ENCODE measurements at places on chromosomes 4 and X.

DNA sequence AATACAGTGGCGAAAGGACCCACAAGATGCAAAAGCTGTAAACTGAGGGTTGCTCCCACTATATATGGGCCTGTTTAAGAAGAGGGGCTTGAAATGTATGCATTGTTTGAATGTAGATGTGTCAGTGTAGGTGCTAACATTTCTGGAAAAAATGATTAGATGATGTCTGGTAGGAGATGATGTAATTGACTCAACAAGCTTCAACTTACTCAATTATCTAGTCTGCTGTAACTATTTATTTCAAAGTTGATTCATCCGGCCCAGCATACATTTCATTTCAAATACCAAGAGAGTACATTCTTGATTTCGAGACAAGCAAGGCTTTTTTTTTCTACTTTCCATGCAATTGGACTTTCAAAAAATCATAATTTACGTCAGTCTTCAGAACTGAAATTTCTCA is 9.3 kb upstream of the ENAM start:
- no peak for DNase-seq

DNA sequence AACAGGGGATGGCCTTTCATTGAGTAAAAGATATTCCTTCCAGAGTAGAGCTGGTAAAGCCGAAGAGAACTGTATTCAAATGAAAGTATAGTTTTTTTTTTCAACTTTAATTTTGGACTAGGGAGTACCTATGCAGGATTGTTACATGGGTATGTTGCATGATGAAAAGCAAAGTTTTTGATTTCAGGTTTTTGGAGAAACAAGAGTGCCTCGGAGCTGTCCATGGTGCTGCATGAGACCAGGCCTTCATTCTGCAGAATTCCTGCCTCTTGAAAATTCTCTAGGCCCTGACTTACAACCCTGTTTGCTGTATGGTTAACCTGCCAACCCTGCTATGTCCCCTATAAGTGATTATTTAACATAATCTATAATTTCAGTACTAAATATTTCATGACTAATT is 1065.7 kb upstream of the FTHL17 start:
- no peak for DNase-seq

DNA sequence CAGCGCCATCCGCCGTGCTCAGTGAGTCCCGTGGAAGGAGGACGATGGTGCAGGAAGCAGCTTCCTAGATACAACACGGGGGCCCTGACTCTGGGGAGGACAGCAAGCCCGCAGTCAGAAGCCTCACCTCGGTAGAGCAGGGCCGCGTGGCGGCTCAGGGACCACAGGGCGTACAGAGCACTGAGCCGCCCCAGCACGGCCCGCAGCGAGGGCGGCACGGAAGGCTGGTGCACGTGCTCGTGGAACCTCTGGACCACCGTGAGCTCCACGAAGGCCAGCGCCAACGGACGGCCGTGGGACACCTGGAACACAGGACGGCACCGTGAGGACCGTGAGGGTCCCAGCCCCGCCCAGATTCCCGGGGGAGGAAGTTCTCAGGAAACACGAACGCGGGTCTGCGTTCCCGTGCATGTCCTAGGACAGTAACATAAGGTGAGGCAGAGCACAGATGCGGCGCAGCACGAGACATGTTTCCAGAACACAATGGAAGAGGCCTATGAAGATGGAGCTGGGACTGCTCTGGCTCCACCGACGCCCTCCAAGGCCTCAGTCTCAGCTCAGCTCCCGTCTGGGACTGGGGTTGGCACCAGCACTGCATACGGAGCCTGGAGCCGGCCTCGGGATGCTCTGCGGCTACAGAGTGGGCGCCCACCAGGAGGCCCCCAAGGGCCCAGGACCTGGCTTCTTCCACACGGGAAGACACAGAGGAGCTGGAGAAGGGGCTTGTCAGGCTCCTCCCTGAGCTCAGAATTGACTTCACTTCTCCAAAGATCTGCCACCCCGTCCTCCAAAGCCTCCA is 65.5 kb downstream of the ACOX3 start:
- no peak for DNase-seq

DNA sequence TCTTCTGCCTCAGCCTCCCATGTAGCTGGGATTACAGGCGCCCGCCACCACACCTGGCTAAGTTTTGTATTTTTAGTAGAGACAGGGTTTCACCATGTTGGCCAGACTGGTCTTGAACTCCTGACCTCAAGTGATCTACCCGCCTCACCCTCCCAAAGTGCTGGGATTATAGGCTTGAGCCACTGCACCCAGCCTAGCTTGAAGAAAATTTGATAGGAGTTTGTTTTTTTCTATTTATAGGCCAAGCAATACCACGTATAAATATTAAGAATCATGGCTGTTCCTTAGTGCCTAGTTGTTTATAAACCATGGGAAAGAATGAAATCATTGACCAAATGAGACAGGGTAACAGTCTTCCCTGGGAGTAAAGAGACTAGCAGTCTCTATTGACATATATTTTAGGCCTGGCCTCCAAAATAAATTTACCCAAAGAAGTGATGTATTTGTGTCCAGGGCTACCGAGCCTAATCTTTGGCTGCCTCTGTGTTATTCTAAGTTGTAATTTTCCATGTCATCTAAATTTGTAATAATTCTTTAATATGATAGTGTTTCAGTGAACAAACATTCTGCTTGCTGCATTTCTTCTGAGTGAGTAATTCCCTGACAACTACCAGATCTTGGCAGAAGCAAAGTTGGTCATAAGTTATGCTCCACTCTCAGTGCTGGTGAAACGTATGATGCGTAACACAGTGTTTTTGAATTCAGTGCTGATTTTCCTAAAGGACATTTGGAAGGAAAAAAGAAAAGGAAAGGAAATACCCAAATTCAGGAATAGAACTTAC is 10.3 kb downstream of the PKD2 start:
- DNase-seq = no peak

DNA sequence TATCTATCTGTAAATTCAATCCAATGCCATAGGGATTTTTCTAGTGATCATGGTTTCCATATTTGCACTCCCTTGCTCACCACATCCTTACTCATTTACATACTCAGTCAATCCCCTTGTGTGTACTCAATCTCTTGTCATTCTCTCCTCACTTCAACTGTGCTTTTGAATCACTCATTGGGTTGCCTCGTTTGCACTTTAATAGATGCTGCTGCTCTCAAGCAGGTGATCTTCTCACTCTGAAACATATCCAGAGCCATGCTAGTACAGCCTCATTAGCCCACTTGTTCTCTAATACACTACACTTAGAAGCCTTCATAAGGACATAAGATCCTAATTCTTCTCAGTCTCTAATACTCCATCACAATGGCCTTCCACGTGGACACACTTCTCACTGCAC is 507.9 kb downstream of the TECRL start:
- DNase-seq = no peak

DNA sequence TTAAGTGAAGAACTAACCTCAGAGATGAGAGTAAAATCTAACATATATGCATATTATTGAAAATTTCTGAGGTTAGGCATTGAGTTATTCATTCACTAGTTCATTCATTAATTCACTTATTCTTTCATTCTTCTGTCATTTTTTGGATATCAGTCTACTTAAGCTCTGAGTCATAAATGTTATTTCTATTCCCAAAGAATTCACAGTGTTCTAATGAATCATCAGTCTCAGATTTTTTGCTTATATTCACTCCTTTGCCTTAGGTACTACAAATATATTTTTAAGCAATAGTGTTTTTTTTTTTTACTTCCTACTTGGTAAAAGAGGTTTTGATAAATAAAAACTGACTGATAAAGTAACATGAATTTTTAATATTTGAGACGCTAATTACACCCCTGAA is 95.2 kb upstream of the DKK2 start:
- DNase-seq = no peak

GRCh38 chr4:159150821-159151390 is 48.0 kb downstream of the RAPGEF2 start:
- no peak for DNase-seq

DNA sequence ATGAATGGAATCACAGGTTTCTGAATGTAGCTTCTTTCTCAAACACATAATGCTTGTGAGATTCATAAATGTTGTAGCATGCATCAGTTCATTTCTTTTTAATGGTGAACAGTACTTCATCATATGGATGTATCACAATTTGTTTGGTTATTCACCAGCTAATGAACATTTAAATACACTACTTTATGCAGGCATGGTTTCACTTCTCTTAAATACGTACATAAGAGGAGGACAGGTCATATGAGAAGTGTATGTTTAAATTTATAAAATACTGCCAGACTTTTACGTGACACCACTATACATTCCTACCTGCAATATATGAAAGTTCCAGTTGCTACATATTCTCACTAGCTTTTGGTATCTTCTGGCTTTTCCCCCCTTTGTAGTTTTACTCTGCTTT is 65.4 kb downstream of the ANKRD17 start:
- DNase-seq = no peak

- no peak for DNase-seq
Measured at GRCh38 chr4:77623091-77623490, 17.5 kb downstream of the CXCL13 start.

GRCh38 chrX:115892787-115893671 is 277.5 kb upstream of the AGTR2 start:
- peak; percentile 92 for DNase-seq

- no peak for DNase-seq
Measured at GRCh38 chrX:65635378-65635777, 32.1 kb upstream of the MSN start.

DNA sequence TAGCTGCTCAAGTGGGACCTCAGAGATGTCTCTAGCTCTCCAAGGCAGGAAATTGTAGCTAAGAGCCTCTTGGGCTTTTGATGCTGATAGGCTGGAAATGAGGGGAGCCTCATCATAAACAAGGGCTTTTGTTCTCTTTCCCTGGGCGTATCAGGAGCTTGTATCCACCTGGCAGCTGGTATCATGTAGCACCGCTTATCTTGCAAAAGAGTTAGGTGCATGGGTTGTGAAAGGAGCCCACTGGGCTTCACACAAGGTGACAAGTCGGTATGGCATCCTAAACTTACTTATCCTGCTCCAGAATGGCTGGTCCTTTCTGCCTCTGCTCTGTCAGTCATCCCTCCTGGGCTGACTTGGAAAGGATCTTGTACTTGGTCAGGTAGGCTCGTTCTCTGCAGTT is 565.8 kb downstream of the GRXCR1 start:
- DNase-seq = no peak

GRCh38 chr4:55925241-55925640 is 23.5 kb upstream of the CEP135 start:
- DNase-seq = no peak

DNA sequence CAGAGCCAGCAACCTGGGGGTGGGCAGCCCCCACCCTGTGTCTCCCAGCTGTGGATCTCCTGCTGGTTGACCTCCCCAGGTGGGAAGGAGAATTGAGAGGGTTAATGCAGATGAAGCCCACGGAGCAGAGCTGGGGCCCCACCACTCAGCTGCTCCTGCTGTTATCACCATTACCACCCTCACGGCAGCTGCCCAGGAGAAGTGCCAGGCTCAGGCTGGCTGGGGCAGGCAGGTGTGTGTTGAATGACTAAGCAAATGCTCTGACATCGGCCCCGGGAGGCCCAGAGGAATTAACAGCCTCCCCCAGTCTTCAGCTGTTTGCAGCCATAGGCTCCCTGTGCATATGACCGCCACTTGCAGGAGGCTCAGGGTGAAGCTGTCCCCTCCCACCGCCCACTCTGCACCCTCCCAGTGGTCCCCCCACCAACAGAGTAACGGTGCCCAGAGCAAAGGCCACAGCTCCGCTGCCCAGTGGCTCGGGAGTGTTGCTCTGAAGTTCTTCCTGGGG is 133.8 kb downstream of the CPZ start:
- no peak for DNase-seq

DNA sequence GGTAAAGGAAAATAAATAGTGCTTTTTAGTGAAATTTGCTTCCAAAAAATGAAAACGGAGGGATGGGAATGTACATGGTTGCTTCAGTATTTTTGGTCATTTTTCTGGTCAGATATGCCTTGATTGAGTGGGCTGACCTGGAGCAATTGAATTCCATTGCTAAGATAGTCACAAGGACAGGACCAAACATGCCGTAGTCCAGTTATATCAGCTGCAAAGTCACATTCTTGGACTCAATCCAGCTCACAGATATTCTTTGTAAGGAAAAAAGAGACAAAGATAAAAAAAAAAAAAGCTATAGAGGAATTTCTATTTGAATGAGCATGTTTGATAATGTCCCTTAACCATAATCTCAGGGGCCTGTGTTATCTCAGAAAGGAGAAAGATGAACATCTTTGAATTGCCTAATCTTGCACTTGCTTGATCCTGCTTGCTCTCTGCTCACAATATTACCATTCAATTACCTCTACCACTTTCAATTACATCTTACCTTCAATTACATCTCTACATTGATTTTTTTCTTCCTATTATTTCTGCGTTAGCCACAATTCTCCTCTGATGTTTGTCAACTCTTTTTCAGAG is 75.4 kb upstream of the PACRGL start:
- DNase-seq = no peak

DNA sequence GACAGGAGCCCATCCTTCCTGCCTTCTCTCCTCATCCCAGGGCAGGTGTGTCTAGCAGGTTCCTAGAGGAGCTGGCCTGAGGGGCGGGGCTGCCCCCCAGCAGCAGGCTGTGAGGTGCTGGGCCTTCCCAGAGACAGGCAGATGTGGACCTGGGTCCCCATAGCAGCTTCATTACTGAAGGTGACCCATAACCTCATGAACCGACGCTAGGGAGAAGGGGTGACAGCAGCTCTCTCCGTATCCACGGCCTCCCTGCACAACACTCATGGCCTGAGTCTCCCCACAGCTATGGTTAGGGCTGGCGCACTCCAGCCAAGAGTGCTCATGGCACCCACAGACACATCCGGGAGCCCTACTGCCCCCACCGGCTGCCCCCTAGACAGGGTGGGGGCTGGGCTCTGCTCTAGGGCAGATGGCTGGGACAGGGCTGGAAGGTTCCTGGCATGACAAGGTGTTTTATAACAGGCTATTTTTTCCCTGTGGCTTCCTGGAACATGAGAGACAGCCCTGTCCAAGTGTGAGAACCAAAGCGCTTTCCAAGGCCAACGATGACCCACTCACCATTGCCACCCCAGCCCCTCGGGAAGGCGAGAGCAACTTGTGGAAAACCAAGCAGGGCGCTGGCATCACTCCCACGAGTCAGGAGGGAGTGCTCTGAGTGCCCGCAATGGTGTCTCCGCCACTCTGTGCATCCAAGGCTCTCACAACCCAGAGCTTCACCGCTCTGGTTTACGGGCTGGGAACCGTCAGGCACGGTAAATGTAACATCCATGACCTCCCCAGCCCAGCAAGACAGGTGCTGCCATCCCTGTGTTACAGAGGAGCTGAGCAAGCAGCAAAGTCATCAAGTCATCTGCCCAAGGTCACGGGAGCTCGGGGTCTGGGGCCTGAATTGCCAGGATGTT is 59.8 kb downstream of the ACOX3 start:
- DNase-seq = no peak

GRCh38 chr4:88628746-88629145 is 36.5 kb downstream of the HERC3 start:
- no peak for DNase-seq

GRCh38 chrX:46180258-46180687 is 364.9 kb downstream of the ZNF674 start:
- no peak for DNase-seq

GRCh38 chrX:41655631-41656030 is 33.1 kb upstream of the GPR34 start:
- no peak for DNase-seq

- no peak for DNase-seq
Measured at GRCh38 chr4:21013501-21013900, 313.2 kb downstream of the PACRGL start.
